ENCODE measurements at places on chromosomes 3 and 15. TPM values are rescaled to one million over a fixed set of nuclear protein-coding genes. Genes with fewer than 3 reads are reported as not detected.

The GPR149 gene
- polyA plus RNA-seq = not detected

The DOCK3 gene
- 2.2 TPM for polyA plus RNA-seq

The CSPG4 gene
- 27.9 TPM for polyA plus RNA-seq

The LXN gene
- polyA plus RNA-seq = 138 TPM

The SKOR1 gene
- polyA plus RNA-seq = 0.57 TPM

The SERPINI2 gene
- 0.70 TPM for polyA plus RNA-seq

The ITIH1 gene
- polyA plus RNA-seq = not detected

The MAGEL2 gene
- polyA plus RNA-seq = 5.1 TPM

The ANO10 gene
- polyA plus RNA-seq = 35.1 TPM

All from left lung (tissue), 14 donors.